ENCODE measurements at places on chromosomes 7 and 10.
A peak's percentile ranks its signal among the peaks of the same experiment; 100 is the strongest.

GRCh38 chr10:105706281-105707026 is 1065.4 kb downstream of the SORCS3 start:
- no peak for DNase-seq

DNA sequence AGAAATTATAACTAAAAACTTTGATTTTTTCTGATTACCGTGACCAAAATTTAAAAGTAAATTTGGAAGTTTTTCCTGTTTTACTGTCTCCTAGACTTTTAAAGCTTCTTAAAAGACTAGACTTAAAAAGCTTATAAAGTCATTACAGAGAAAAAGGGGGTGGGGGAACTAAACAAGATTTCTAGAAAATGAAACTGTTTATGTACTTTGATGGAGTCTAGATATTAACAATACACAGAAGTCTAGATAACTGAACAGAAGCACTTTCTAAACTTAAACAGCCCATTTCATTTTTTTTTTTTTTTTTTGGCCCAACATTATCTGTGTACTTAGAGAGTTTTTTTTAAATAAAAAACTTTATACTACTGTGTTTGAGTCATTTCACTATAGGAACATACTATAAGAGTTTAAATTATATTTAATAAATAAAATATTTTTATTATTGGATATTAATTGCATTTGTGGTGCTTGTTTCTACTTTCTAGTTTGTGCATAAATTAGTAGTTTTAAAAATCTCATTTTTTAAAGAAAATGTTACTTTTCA is 98.5 kb downstream of the PHTF2 start:
- DNase-seq: no peak

GRCh38 chr7:102834999-102835398 is 77.8 kb upstream of the LRRC17 start:
- peak; percentile 5 for DNase-seq

DNA sequence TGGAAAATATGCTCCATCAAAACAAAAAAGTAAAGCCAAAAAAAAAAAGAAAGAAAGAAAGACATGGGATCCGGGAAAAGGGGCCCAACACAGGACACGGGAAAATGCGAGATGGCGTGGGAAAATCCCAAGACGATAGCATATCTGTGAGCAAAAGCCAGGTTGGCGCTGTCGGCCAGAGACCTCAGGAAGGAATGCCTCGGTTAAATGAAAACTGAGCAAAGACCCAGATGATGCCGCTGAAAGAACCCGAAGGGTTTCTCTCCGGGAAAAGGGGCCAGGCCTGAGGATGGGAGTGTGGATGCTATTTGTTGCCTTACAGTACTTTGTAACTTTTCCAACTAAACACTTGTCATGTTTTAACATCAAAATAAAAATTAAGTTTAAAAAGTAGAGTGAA is 49.5 kb upstream of the PPP2R2D start:
- DNase-seq: no peak

GRCh38 chr10:97849103-97849686 is 448 bp upstream of the GOLGA7B start:
- DNase-seq: peak; percentile 13

- DNase-seq: no peak
Measured at GRCh38 chr10:119149729-119150128, 15.8 kb downstream of the SFXN4 start.

GRCh38 chr10:67452892-67453291 is 243.1 kb downstream of the CTNNA3 start:
- DNase-seq: no peak

DNA sequence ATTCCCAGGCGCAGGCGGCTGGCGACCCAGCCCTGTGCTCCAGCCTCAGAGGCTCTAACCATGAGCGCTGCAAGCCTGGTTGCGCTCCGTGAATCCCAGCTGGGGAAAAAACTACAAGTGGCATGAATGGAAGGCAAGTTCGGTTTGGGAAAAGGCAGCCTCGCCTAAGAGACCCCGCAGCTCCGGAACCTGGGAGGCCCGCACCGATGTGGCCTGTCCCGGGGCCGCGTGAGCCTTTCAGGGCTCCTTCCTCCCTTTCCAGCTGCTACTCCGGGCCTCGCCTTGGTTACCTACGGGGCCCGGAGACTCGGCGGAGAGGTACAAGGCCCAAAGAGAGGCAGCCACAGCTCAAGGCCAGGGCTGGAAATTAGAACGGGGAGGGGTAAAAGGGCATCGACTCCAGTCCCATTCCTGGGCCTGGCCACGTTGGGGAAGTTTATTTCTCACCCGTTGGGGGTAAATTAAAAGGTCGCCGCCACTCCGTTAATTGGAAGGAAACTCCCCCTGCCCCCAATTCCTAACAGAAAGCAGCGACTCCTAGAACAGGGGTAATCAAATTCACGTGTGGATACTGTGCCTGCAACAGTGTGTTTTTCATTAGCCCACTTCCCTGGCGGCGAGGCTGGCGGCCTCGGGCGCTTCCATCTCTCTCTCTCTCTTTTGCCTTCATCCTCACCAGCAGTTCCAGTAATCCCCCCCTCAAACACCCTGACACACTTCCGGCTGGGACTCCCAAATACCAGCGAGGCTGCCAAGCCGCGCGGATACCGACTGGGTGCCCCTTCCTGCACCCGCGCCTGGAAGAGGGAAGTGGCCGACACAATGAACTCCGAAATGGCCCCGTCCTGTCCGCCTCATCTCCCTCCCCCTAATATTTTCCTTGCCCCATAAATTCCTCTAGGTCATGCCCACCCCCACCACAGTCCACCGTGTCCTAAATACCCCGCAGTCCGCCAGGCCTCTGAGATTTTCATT is 1.5 kb upstream of the HOXA9 start:
- no peak for DNase-seq

- no peak for DNase-seq
Measured at GRCh38 chr7:39734633-39735004, 111.2 kb downstream of the RALA start.

DNA sequence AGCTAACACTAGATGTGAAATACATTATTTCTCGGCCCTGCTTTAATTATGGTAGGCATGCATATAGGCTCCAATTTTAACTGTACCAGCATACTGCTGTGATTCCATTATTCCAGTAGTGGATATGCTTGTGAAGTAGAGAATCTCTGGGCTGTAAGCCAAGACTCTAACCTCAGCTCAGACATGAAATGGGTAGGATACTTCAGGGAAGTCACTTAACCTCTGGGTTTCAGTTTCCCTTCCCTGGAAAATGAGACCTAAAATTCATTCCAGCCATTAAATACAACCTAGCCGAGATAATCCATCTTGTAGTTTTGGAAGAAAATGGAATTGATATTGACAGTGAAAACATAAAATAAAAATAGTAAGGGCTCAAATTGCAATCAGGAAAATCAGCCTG is 59.6 kb upstream of the TRIL start:
- no peak for DNase-seq

- DNase-seq: no peak
Measured at GRCh38 chr10:124741922-124742412, 2.2 kb downstream of the FAM53B start.
